ENCODE measurements at places on chromosomes 16 and 17.

DNA sequence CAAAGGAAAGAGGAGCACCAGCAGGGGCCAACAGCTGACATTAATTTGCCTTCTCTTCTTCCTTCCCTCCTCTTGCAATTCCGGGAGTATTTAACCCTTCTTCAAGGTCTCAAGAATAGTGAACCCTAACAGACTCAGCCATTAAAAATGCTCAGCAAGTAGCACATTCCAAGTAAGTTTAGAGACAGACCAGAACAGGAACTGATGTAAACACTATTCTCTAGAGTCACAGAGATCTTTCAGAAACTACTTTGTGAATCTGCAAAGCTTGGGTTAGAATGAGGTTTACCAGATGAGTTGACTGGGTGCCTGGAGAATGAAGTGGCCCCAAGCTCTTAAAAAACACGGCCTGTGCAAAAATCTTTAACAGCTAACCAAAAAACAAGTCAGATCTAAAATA lies 50.9 kb downstream of the TEX2 start:
- DNase-seq, result no peak

- DNase-seq, result no peak
These were observed 66.9 kb upstream of the N4BP1 start for GRCh38 chr16:48676836-48677235.

DNA sequence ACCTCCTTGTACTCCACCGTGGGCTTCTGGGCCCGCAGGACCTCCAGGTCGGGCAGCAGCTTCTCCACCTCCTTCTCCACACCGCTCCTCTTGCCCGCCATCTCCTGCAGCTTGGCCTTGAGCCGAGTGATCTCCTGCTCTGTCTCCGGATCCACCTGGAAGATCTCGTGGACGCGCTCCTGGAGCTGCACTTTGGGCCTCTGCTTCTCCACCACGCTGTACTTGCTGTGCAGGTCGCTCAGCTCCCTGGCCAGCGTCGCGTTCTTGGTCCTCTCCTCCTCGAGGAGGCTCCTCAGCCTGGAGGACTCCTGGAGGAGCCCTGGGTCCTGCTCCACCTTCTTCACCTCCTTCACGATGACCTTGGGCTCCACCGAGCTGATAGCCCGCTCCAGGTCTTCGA lies 8.8 kb downstream of the CDK3 start:
- no peak for DNase-seq

GRCh38 chr16:80103463-80103862 lies 437.3 kb upstream of the DYNLRB2 start:
- no peak for DNase-seq

DNA sequence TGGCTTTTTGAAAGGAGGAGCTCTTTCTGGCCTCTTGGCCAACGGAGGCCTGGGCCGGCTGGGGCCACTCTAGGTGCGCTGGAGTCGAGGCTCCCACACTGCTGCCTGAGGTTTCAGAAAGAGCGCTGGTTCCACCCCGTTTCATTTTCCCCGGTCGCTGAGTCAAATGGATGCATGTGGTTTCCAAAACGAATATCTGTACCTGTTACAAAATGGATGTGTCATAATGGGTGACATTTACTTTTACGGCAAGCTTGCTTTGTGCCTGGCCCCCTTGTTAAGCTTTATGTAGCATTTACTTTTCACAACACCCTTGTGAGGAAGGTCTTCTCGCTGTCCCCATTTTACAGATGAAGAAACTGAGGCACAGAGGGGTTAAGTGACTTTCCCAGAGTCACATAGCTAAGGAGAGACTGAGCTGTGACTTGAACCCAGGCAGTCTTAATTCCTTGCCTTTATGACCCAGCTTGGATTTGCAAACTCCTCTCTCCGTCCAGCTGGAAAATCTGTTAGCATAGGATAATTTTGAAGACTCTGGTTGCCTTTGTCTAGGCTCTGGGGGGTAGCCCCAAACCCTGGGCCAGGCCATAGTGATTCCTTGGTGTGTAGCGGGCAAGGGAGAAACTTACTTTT lies 10.6 kb downstream of the KSR1 start:
- peak; percentile 84 for DNase-seq

- DNase-seq, result no peak
These were observed 14.3 kb downstream of the CNOT1 start for GRCh38 chr16:58615280-58615679.

DNA sequence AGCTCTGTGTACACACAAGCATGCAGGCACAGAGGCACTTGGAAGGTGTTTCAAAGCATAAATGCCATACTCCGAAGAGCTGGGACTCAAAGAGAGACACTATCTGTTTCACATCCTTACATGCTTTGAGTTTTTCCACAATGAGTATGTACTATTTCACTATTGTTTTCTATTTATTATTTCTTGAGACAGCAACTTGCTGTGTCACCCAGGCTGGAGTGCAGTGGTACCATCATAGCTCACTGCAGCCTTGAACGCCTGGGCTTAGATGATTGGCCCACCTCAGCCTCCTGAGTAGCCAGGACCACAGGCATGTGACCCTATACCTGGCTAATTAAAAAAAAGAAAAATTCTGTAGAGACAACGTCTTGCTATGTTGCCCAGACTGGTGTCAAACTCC lies 31.6 kb downstream of the CYB5D2 start:
- no peak for DNase-seq

- DNase-seq, result no peak
These were observed 22.8 kb downstream of the NKD1 start for GRCh38 chr16:50570808-50571598.

All from stimulated activated CD4-positive, alpha-beta T cell treated with anti-CD3 and anti-CD28 coated beads, Interleukin-4, amount 100 ng/mL, for 24 hours (primary cell).